ENCODE measurements at places on chromosomes 2 and 18.

GRCh38 chr2:75560022-75560767 lies 544 bp downstream of the EVA1A start:
- DNase-seq, result no peak

- no peak for DNase-seq
Observed at GRCh38 chr2:239836021-239836765, 188.9 kb downstream of the NDUFA10 start.

DNA sequence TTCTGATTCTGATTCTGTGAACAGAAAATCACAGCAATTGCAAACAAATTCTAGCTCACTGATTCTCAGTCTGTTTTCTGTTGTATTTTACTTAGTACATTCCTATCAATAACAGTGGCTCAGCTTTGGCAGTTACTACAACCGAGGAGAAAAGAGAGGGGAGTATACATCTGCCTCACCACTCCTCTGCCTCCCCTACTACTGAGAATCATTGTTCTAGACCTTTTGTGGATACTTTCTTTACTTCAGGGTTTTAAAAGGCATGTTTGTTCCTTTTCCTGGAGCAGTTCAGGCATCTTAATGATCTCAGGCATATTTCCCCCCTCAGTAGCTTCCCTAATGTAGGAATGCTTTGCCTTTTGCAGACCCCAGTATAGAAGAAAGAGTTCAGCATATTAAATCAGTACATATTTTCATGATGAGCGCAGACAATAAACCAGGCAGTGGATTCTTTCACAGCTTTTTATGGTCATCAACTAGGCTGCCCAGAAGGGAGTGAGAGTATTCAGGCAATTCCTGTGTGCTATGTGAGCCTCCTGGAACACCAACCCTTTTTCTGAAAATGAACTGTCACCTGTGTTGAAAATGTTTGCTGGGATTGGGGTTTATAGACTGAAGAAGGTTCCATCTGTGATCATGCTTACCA lies 10.3 kb downstream of the STAMBP start:
- no peak for DNase-seq

- no peak for DNase-seq
Observed at GRCh38 chr2:236628256-236628901, 58.8 kb downstream of the ACKR3 start.

GRCh38 chr2:223037445-223037800 lies 14.6 kb upstream of the KCNE4 start:
- DNase-seq, result no peak

All from activated CD4-positive, alpha-beta T cell treated with anti-CD3 and anti-CD28 coated beads for 4 hours (primary cell).